ENCODE measurements at places on chromosomes 6 and 20.

DNA sequence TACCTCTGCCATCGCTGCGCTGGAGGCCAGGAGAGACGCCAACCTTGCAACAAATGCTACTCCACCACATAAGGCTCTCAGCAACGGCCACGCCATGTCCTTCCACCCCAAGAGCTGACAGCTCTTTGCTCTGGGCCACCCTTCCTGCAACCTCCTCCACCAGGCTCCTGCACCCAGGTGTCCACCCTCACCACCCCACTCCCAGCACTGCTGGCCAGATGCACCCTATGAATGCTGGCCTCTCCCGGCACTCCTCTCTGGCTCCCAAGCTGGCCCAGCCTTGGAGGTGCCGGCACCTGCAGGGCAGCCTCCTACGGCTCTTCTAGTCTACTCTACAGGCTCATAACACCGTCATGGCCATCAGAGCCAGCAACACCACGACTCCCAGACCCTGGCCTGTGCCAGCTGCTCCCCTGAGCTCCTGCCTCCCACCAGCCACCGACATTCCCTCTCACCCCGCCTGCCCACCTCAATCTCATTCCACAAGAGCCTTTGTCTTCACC lies 11.2 kb downstream of the TAF4 start:
- no peak for DNase-seq

DNA sequence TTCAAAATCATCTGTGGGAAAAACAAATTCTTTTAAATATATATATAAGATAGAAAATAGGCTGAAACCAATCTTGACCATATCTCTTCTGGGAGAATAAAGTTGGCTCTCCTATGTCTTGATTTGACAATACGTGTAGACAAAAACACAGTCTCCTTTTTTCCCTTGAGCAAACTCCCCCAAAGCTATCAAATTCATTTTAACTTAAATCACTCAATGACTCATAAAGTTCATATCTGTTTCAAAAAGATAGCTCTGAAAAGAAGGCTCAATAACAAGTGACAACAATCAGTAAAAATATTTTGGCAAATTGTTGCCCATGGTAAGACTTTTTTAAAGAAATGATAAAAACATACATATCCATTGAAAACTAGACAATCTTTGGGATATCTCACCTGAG lies 236.0 kb upstream of the TENT5A start:
- no peak for DNase-seq

DNA sequence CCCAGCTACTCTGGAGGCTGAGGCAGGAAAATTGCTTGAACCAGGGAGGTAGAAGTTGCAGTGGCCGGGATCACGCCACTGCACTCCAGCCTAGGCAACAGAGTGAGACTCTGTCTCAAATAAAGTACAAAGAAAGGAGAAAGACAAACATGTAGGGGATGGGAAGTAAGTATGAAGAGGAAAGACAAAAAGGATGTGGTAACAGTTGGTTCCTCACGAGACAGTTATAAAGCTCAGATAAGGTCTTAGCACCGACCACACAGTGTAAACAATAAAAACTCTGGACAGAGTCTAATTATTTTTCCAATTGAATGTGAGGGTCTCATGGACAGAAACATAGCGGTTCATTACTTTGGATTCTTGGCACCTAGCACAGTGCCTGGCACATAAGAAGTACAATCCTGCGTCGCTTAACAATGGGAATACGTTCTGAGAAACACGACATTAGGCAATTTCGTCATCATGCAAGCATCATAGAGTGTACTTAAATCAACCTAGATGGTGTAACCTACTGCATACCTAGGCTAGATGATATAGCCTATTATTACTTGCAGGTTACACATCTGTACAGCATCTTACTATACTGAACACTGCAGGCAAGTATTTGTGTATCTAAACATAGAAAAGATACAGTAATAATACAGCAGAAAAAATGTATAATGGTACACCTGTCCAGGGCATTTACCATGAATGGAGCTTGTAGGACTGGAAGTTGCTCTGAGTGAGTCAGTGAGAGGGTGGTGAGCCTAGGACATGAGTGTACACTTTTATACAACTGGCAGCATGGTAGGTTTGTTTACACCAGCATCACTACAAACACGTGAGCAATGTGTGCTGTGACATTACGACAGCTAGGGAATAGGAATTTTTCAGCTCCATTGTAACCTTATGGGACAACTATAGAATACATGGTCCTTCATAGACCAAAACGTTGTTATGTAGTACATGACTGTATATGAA lies 38.2 kb downstream of the MBOAT1 start:
- DNase-seq: no peak

GRCh38 chr6:127812985-127813698 lies 87.7 kb downstream of the THEMIS start:
- no peak for DNase-seq

DNA sequence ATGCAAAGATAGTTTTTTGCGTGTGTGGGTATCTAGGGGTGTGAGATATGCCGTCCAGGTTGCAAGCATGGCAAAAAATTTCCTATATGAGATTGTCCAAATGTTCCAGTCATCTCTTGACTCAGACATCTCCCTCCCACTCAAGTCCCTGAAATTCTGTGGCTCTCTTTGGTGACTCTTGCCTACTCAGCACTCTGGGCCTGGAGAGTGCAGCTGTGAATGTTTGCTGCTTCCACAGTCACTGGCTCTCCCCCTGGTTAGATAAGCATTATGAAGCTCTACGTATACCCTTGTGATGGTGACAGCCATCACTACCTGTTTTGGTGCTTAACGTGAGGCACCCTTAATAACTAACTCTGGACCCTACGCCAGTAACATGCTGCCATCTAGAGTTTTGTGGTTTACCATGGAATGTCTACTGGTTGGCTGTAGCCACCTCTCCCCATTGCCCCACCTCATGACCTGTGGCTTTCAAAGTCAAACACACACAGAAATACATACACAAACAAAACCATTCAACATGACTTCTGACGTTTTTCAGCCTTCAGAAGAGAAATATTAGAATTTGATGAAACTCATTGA lies 621.9 kb upstream of the CITED2 start:
- DNase-seq: no peak
